ENCODE measurements at places on chromosomes 3 and 15.

DNA sequence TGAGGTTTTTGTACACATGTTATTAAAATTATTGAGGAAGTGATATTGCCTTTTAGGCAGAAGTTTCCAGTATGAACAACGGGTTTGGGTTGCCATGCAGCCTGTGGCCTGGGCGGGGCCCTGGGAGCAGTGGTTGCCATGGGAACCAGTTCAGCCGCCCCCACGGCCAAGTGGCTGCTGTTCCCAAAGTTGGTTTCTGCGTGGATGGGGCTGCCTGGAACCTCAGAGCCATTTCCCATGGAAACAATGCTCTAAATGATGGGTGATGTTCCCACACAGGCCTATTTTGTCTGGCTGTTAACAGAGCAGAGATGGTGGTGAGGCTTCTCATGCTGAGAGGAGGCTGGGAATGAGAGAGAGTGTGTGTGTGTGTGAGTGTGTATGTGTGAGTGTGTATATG is 19.5 kb downstream of the MRAS start:
- no peak for DNase-seq

- DNase-seq, result no peak
Observed at GRCh38 chr3:155596615-155597014, 148.3 kb downstream of the PLCH1 start.

GRCh38 chr3:42653560-42654330 is at the start of gene ZBTB47:
Gene ZBTB47, plus strand, starts transcription at chr3:42653697. Its CDS starts 4,659 bp downstream, at chr3:42658356.
- DNase-seq, result no peak

DNA sequence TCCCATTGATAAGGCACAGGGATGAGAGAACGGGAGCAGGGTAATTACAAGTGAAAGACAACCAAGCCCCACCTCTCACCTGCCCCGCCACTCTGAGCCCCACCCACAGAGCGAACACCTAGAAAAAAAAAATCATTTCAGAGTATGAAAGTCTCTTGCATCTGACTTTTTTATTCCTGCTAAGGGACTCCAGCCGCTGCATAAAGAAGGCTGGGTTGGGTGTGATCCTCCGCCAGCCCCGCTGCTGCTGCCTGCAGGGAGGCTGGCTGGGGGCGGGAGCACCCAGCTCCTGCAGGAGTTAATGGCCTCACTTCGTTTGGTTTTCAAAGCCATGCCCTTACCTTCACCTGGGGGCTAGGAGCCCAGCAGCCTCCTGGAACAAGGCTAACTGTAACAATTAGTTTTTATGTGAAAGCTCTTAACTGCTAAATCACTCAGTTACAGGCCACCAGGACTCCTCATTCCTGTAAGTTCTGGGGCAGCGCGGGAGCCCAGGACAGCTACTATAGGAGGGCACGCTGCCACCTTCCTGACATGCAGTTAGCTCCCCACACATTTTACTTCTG is 78.0 kb upstream of the SNRPA1 start:
- DNase-seq, result no peak

DNA sequence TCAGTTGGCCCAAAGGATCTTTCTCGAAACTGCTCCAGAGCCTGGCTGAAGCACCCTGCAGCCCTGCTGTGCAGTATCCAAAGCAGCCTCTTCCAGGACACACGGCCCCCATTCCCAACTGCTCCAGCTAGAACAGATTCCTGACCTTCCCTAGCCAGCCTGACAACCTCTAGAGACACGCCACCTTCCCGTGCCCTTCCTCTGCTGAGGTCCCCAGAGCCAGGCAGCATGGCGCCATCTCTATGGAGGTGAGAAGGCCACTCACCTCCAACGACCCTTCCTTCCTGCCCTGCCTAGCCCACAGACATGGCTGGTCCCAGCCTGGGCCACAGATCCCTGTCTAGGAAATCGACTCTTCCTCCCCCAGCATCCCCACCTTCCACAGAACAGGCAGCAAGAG is 3.1 kb downstream of the KIF7 start:
- DNase-seq, result no peak

- DNase-seq, result no peak
Observed at GRCh38 chr3:16994854-16995525, 110.2 kb downstream of the PLCL2 start.

DNA sequence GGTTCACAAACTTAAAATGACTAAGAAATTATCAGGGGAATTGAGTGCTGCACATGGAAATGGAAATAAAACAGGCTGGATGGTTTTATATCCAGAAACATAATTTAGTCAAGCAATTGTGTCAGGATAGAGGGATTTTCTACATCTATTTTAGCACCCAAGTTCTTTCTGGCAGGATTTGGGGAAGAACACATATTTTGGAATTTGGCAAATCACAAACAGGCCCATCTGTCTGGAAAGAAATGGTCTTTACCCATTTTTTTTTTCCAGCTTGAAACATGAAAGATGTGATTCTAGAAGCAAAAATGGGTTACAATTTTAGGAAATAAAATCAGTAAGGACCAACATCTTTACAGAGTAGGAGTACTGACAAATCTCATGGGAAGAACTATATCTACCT is 14.4 kb upstream of the UNC13C start:
- DNase-seq, result no peak

DNA sequence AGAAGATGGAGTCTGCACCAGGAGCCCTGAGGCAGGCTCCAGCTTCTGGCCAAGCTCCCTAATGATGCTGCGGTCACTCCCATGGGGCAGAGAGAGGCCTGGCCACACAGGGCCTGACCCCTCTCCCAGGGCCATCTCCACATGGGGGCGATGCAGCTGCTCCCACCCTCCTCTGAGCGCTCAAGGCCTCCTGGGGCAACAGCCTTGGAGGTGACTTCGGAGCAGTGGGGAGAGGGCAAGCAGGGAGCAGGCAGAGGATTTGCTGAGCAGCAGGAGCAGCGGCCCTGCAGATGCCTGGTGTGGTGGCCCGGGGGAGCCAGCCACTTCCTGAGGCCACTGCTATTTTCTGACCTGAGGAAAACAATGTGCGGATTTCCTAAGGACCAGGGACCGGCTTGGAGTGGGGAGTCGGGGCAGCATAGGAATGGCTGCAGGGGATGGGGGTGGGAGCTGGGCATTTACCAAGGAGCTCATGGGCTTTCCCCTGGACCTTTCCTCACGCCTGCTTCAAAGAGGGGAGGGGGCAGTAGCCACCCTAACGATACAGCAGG is 81.6 kb upstream of the RPL32 start:
- DNase-seq, result no peak

- DNase-seq, result no peak
Observed at GRCh38 chr3:189305412-189305811, 133.6 kb downstream of the TPRG1 start.

GRCh38 chr3:127165694-127166485 is 27.0 kb upstream of the PRR23E start:
- DNase-seq, result no peak

- DNase-seq, result no peak
Observed at GRCh38 chr3:2420919-2421318, 322.3 kb downstream of the CNTN4 start.

- DNase-seq, result no peak
Observed at GRCh38 chr3:36704280-36704679, 60.1 kb downstream of the DCLK3 start.

DNA sequence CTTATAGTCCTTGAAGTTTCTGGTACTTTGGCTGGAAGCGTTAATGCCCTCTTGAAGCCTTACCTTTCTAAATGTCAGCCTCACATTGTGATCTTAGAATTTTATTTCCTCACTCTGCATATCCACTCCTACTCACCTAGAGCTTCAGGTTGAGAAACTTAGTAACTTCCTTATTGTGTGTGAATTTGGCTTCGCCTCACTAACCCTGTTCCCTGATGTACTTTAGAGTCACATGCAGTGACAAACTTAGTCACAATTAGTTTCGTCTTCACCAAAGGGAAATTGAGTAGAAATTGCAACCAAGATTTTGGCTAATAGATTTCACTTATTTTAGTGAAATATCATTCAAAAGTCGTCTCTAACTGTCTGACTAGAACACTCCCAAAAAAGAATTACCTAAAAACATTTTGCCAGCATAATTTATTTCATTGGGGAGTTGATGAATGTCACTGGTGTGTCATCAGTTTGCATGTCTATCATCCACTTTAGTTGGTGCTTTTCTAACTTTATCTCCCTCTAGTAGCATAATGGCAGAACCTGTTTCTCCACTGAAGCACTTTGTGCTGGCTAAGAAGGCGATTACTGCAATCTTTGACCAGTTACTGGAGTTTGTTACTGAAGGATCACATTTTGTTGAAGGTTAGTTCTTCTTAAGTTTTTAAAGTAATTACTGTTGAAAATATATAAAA is 960 bp downstream of the MFN1 start:
- DNase-seq, result no peak

DNA sequence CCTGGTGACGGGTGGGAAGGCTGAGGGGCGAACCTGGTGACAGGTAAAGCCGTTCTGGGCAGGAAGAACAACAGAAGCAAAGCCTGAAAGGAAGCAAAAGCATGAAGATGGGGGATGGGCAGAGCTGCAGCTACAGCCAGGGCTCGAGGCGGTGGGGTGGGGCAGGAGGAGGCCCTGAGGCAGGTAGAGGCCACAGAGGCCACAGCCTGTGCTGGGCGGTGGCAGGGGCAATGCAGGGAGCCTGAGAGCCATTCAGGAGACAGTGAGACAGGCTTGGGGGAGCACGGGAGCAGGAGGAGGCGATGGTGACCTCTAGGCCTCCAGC is 8.2 kb downstream of the PCSK6 start:
- DNase-seq, result no peak

DNA sequence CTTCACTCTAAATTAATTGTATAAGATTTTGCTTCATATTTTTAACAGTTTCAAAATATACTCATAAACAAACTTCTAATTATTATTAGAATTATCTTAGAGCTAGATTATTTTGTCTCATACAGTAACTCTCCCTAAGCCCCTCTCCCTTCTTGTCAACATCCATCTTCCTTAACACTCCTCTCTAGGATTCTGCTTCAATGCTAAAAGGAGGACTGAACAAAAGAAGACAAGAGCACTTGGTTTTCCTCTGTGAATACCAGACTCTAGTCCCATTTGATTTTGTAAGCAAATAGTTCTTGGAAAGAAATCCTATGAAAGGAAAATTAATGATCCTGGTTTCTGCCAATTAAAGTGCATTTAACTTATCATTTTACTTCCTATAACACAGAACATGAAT is 91.8 kb downstream of the KCNMB2 start:
- DNase-seq, result no peak

DNA sequence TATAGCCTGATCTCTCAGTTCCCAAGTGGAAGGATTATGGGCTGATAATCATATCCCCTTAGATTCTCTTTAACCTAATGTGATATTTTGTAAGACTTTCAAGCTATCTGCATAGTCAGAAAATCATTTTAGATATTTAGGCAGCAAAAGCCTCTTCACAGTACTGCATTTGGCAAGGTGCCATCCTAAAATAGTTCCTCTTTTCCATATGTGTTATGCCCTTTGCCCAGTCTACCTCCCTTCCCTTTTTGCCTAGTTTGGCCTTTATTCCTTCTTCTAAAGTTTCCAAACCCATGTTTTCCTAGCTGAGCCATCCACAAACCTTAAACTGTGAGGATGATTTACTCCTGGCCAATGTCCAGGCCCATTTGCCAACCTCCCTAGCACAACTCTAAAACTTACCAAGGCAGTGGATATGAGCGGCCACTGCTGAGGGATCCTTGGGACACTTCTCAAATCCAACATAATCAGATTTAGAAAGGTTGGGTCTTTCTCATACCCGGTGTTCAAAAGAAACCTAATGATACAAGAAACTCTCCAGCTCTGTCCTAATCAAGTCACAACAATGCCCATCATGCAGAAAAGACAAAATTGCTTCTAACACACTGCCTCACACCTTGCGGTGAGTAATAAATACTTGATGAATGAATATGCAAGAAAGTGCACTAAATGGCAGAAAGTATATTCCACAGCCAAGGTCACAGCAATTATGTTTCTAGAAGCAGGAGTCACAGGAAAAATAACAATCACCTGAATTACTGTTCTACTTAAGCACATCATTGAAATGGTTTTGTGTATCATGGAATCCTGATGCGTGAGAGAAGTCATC is 493.9 kb downstream of the NLGN1 start:
- DNase-seq, result no peak

- DNase-seq, result no peak
Observed at GRCh38 chr3:15153103-15153502, 52.9 kb upstream of the CAPN7 start.

DNA sequence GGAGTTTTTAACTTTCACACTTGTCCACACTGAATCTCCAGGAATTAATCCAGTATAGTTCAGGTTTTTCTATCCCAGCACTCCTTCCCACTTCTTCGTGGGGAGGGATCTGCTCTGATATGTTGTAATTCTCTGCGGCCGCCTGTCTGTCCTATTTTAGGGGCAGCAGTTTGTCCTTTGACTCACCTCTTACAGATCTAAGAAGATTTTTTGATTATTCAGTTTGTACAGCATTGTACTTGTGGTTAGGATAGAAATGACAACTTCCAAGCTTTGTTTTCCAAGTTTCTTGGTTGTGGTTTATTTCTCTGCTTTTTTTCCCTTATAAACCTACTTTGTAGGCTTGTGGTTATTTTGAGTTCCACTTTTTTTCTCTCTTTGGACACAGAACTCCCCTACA is 601.7 kb downstream of the SI start:
- no peak for DNase-seq

- no peak for DNase-seq
Observed at GRCh38 chr3:150755902-150756301, 7.1 kb downstream of the SIAH2 start.

GRCh38 chr3:182803596-182803995 is 10.3 kb downstream of the ATP11B start:
- no peak for DNase-seq

GRCh38 chr3:151330899-151331298 is 1.6 kb upstream of the P2RY13 start:
- no peak for DNase-seq

DNA sequence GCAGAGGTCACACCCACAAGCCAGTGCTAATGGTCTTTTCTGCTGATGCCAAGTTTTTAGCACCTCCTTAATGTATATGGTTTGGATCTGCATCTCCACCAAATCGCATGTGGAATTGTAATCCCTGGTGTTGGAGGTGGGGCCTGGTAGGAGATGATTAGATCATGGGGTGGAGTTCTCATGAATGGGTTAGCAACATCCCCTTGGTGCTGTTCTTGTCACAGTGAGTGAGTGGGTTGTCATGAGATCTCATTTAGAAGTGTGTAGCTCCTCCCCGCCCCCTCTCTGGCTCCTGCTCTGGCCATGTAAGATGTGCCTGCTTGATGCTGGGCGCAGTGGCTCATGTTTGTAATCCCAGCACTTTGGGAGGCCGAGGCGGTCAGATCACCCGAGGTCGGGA is 37.3 kb upstream of the KLHL6 start:
- DNase-seq, result no peak

DNA sequence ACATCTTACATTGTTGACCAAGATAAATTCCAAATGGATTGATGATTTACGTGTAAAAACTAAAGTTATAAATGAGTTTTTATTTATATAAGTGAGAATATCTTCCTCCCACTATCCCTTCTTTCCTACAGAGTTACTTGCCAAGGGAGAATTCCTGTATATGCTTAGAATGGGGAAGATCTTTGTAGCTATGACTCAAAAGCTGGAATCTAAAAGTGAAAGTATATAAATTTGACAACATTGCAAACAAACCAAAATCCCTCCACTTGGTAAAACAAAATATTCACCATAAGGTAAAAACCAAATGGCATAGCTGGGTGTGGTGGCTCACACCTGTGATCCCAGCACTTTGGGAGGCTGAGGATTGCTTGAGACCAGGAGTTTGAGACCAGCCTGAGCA is 52.7 kb upstream of the GCNT3 start:
- no peak for DNase-seq

- no peak for DNase-seq
Observed at GRCh38 chr3:185717121-185717520, 107.7 kb downstream of the IGF2BP2 start.

- no peak for DNase-seq
Observed at GRCh38 chr3:16448639-16449070, 64.8 kb downstream of the RFTN1 start.

Data from activated T-helper 1 cell treated with anti-CD3 and anti-CD28 coated beads, Interleukin-2, amount 50 U/mL, for 16 hours (primary cell).